Activated CD8-positive, alpha-beta memory T cell treated with anti-CD3 and anti-CD28 coated beads, Interleukin-2, amount 50 U/mL, for 4 hours (primary cell): ENCODE measurements at places on chromosomes 16 and 17.
A peak's percentile ranks its signal among the peaks of the same experiment; 100 is the strongest.

GRCh38 chr17:79836510-79836971 lies 2.7 kb downstream of the CBX4 start:
- DNase-seq: no peak

- DNase-seq: peak; percentile 56
Observed at GRCh38 chr16:4415538-4416199, 727 bp downstream of the CORO7 start.

DNA sequence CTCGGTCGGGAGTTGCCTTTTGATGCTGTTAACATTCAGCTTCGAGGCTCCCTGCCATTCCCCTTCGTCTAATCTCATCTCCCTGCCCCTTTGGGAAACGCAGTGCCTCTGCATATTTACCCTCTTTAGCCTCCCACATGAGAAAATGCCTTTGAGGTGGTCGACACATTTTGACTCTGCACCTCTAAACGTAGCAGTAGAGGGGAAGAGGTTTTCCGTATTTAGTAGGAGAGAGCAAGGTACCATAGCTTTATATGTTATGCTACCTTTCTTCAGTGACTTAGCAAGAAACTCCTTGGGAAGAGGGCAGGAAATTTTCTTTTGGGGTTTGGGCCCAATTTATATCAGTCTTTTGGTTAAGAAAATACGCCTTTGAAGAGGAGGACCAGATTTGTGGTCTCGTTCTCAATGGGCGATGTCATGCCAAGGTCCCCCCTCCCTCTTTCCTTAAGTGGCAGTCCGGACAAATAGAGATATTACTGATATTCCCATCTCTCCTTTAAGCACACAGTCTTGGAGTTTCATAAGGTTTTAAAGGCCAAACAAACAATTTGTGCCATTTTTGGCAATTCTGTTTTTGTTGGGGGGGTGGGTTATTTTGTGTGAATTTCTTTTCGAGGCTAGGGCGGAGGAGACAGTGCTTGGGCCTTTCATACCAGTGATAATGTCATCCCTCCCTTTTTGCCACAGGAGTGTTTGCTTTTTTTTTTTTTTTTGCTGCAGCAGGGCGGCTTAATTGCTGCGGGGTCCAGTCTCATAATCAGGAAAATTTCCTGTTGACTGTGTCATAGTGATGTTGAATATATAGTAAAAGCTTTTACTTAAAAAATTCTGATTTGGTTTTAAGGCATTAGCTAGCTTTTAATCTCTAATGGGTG lies 1.5 kb downstream of the PAFAH1B1 start:
- no peak for DNase-seq

- peak; percentile 89 for DNase-seq
Observed at GRCh38 chr16:29807426-29808218, 1.3 kb downstream of the MAZ start.

- DNase-seq: no peak
Observed at GRCh38 chr17:61504697-61505096, 52.5 kb downstream of the TBX4 start.

GRCh38 chr16:53369921-53370320 lies 64.3 kb upstream of the RBL2 start:
- no peak for DNase-seq

DNA sequence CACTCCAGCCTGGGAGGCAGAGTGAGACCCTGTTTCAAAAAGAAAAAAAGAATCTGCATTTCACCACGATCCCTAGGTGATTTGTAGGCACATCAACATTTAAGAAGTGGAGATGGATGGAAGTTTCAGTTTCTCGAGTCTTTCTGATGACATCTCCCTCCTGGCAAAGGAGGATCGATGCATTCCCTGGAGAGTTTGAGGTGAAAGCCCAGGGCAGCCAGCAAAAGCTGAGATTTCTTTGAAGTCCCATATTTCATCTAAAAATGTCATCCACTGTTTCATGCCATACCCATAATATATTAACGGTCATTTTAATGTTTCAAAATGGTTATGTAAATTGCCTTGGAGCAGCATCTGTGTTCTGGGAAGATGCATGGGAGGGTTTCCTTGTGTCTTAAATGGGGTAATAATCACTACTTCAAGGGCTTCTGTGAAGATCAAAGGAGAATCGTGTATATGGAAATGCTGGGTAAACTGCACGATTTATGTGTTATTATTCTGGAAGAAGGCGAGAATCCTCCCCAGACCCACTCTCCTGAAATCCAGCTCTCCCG lies 63.4 kb downstream of the KATNIP start:
- DNase-seq: no peak

DNA sequence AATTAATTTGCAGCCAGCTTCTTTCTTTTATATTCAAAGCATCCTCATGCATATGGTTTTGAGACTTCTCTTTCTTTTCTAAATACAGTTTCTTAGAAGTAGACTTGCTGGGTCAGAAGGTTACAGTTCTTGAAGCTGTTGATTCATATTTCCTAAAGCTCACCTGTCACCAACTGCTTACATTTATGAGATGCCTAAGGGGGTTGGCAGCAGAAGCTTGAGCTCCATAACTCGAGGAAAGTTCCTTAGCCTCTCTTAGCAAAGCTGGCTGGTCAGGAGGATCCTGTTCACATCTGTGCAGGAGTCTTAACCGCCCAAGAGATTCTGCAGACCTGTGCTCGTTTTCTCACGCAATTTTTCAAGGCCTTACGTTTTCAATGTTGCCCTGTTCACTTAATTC lies 218.8 kb downstream of the SNX29 start:
- DNase-seq: no peak

DNA sequence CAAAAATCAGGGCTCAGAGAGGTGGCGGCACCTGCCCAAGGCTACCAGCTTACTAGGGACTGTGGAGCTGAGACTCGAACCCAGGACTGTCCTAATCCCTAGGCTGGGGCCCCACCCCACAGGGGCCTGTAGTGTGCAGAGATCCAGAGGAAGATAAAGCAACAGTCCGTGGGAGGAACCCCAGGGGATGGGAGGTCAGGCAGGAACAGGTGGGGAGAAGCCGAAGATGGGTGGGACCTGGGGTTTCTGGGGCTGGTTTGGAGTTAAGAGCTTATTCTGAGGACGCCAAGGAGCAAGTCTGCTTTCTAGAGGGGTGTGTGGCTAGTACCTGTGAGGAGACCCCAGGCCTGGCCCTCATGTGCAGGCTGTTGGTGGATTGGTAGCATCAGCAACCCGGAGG lies 14.9 kb downstream of the C16orf74 start:
- DNase-seq: no peak

GRCh38 chr16:27084307-27085028 lies 17.7 kb downstream of the C16orf82 start:
- no peak for DNase-seq

DNA sequence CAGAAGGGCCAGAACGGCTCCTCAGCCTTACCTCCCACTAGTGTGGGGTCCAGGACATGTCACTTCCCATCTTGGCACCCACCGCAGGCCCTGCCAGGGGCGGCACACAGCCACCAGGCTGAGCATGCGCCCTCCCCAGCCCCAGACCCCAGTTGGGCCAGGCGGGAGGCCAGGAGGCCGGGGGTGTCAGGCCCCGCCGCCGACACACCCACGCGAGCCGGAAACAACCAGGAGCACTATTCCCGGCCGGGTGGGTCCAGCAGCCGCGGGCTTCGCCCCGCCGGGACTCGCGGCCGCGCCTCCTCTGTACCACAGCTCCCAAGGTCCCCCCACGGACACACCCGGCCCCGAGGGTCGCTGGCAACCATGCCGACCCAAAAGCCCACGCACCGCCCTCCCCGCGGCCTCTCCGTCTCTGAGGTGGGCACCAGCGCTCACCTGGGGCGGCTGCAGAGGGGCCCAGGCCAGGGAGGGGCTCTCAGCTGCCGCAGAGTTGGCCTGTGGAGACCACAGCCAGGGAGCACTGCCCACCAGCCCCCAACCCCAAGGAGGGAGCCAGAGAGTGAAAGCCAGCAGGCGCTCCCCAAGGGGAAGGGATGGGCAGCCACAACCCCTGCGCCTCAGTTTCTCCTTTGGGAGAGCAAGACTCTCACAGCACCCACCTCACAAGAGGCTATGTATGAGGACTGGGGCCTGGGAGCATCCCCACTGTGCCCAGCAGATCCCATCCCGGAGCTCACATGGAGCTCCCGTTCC lies 18.0 kb downstream of the B9D1 start:
- no peak for DNase-seq

- no peak for DNase-seq
Observed at GRCh38 chr16:19085679-19086200, 18.3 kb downstream of the COQ7 start.

- no peak for DNase-seq
Observed at GRCh38 chr17:49447628-49448302, 33.1 kb upstream of the PHB1 start.

- no peak for DNase-seq
Observed at GRCh38 chr17:55756689-55757088, 5.8 kb downstream of the PCTP start.

GRCh38 chr17:2124391-2124790 lies 69.5 kb downstream of the HIC1 start:
- no peak for DNase-seq

GRCh38 chr16:1193143-1193824 lies 31.8 kb downstream of the TPSG1 start:
- no peak for DNase-seq

DNA sequence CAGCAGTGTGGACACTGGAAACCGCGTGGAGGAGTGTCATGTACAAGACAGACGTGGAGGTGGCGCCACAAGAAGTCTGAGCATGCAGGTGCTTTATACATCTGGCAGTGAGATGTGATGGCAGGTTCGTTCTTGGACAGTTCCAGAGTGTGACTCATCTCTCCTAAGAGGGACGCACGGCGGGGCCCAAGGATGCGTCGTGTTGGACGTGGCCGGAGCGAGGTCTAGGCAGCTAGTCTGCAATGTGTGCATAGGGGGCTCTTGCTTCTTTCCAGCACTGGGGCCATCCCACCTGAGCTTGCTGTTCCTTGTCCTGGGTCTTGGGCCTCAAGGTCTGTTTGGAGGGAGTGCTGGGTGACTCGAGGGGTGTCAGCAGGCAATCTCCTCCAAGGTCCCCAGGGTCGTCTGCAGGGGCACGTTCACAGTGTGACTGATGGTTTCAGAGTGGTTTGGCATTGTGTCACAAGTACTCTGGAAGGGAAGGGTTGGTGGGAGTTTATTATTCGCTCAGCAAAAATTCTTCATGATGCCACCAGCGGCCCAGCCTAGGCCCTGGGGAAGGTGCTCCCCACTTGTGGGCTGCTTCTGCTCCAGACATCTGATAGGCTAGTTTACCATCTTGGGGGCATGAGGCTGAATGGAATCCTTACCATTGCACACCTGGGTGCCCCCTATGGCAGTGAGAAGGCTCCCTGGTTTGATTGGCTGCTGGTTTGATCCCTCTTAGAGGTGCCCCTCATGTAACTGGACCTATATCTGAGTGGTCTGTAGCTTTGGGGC lies 22.1 kb downstream of the SPACA3 start:
- DNase-seq: no peak

DNA sequence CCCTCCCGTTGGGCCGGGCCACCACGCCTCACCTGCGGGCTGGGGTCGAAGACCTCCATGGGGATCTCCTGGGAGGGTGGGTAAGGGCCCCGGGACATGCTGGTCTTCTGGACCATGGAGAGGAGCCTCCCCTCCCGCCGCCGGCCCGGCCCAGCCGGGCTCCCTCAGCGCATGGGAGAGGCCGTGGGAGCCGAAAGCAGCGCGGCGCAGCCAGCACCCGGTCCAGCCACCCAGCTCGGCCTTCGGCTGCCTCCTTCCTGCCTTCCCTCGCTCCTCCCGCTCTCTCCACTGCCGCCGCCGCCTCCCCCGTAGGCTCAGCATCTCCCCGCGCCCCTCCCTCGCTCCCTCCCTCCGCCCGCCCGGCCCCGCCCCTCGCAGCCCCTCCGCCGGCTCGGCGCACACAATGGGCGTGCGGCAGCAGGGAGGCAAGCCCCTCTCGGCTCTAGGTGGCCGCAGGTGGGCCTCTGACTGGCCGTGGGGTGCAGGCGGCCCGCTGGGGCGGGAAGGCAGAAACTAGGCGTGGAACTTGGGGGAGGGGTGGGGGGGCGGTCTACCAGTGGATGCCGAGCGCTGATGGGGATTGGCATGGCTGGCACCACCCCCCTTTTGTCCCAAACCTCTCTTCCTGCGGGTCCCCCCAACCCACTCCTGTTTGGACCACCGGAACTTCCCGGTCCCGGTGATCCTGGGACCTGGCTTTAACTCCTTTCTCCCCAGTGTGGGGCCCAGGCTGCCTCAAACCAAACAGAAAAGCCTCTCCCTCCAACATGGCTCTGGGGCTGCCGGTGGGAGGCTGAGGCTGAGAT lies at the start of gene CACNB1:
Gene CACNB1 (minus strand): TSS at position 290 of the 806 bp plus-strand sequence. CDS start 174 bp downstream, at position 116.
- DNase-seq: peak; percentile 66

GRCh38 chr17:29977836-29978235 lies 36.4 kb downstream of the EFCAB5 start:
- DNase-seq: no peak

- DNase-seq: peak; percentile 27
Observed at GRCh38 chr17:49365667-49366066, 3.6 kb upstream of the ZNF652 start.

- DNase-seq: no peak
Observed at GRCh38 chr17:73900516-73900915, 256.3 kb upstream of the SDK2 start.

- DNase-seq: no peak
Observed at GRCh38 chr17:40361925-40362695, 2.4 kb downstream of the GJD3 start.

- DNase-seq: no peak
Observed at GRCh38 chr16:74275031-74275636, 21.5 kb upstream of the PSMD7 start.

GRCh38 chr16:9286930-9287329 lies 195.5 kb downstream of the HAPSTR1 start:
- DNase-seq: no peak

DNA sequence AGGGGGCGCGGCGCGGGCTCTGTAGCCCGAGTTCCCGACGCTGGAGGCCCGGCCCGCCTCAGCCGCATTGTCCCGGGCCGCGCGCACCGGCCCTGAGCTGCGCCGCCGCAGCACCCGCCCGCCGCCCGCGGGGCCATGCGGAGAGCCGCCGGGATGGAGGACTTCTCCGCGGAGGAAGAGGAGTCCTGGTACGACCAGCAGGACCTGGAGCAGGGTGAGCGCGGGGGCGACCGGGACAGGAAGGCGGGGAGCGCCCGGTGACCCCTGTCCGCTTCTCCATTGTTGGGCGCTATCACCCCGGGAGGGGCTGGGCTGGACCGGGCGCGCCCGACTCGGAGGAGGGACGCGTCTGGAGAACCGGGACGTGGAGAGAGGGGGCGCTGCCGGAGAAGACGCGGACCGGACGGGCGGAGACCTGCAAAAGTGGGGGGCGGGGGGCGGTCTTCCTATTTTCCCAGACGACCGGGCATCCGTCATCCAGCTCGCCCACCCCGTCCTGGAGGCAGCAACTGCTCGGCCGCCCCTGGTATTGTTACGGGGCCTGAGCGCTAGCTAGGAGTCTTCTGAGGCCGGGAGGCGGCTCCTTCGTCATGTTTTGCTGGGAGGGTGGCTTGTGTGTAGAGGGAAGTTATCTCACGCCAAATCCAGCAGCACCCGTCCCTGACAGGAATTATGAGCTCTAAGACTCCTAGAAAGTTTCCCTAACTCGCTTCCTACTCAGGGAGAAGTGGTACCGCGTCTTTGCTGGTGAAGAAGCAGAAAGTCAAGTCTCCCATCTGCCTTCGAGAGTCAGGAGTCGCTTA lies 678 bp downstream of the CDR2L start:
- no peak for DNase-seq

DNA sequence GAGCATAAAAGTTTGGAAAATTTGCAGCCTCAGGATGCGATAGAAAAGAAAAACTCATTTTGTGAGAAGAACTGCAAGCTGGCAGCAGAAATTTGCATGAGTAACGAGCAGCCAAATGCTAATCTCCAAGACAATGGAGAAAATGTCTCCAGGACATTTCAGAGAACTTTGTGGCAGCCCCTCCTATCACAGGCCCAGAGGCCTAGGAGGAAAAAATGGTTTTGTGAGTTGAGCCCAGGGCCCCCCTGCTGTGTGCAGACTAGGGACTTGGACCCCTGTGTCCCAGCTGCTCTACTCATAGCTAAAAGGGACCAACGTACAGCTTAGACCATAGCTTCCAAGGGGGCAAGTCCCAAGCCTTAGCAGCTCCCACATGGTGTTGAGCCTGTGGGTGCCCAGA lies 34.3 kb downstream of the APPBP2 start:
- no peak for DNase-seq
